ENCODE measurements at places on chromosomes 4 and X.

GRCh38 chrX:115138040-115138439 is 51.2 kb upstream of the RBMXL3 start:
- no peak for DNase-seq

GRCh38 chrX:16786791-16787735 is 797 bp downstream of the TXLNG start:
- no peak for DNase-seq

DNA sequence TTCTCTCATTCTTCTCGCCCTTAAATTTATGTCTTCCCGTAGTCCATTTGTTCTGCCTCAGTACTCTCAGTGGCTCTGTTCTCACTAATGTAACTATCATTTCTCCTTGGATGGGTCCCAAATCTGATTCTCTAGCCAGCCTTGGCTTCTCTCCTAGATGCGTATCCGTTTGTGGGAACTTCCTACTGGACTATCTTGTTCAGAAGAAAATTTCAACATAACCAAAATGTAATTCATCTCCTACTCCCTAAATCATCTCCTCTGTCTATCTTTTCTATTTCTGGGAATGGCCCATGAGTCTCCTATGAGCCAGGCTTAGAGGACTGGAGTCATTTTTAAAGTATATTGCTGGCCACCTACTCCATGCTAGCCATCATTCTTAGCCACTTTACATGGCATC is 4.4 kb upstream of the C4orf36 start:
- no peak for DNase-seq

GRCh38 chr4:177566691-177567090 is 124.5 kb upstream of the AGA start:
- no peak for DNase-seq

- no peak for DNase-seq
Observed at GRCh38 chrX:77793946-77794345, 7.9 kb upstream of the ATRX start.

- DNase-seq = no peak
Observed at GRCh38 chrX:71111141-71111843, at the start of gene IL2RG. Gene IL2RG, minus strand, starts transcription at chrX:71111577. Its CDS starts 38 bp downstream, at chrX:71111539.

DNA sequence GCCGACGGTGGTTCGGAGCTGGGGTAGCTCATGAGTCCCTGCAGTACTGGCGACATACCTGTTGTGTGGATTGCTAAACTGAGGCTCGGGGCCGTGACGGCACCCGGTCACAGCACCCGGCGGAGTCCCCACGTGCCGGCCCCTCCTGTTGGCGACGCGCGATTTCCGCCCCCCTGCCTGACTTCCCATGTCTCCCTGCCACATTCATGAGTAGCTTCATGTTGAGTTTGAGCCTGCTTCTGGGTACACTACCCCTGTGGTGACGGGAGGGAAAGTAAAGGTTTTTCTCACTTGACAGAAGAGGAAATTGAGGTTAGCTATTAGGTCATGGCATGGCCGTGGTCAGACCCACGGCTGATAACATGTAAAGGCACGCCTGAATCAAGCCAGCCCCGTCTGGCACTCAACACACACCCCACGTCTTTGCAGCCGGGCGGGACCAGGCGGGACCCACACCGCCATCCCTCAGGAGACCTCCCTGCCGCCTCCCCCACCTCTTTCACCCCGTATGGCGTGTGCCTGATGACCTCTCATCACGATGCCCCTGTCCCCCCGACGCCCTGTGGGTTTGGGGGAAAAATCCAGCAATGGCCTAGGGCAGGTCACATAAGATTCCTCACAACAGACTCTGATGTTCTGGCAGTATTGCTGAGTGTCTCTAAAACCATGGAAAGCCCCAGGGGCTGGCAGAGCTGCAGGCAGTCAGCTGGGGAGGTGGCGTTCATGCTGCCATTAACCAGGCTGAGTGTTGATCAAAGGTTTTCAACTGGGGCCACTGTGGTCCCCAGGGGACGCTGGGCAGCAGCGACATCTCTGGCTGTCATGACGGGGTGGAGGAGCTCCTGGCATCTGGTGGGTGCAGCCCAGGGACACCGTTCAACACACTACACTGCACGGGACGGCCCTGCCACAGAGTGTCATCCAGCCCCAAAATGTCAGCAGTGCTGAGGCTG is 29.2 kb downstream of the P2RY8 start:
- no peak for DNase-seq

DNA sequence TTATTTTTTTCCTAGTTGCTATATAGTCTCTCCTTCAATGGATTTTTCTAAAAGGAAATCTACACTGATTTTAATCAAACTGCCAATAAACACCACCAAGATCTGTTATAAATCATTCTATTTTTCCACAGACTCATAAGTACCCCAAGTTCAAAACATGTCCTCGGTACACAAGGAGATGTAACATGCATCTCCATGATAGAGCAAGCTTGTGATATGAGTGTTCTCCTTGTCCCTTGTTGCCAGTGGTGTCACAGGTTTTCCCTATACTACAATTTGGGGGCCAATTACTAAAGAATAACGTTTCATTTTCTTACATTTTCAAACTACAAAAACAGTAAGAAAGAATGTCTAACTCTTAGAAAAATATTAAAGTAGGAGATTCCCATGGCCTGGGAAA is 491 bp downstream of the ARHGEF6 start:
- DNase-seq = no peak

DNA sequence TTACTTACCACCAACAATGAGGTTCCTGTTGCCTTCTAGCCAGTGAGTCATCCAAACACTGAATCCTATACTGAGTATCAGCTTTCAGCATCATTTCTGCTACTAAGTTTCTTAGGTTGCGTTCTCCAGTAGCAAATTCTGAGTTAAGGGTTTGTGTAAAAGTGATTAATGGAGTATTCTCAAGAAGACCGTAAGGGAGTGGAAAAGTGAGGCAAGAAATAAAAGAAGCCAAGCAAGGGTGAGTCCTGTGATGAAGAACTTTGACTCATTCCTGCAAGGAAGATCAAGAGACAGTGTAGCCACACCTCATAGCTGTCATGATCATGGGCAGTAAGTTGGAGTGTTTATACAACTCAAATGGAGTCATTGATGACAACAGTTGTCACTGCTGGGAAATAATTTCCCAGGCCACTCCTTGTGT is 446.2 kb downstream of the RAPGEF2 start:
- DNase-seq = no peak

DNA sequence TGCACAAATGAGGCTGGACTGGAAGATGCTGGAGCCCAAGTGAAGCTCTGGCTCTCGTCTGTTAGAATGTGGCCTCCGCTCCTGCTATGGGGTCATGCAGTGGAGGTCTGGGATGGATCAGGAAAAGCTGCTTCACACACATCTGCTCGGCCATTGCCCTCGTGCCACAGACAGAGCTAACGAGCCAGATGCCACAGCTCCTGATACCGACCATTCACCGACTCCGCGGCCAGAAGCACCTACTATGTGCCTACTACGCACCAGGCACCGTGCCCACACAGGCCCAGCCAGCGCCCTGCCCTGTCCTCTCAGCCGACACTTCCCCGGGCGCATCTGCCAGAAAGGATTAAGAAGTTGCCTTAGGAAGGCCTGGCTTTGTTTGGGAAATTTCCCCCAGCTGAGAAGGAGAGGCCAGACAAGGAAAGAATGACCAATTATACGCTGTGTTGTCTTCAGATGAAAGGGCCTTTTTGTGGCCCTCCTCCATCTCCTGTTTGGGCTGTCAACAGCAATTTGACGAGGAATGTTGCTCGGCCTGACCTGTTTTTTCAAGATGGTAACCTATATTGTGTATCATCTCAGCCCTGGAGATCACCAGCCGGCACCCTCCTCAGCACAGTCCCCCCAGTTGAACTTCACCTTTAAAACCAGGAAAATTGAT is 34.3 kb downstream of the HMX1 start:
- DNase-seq = no peak
